ENCODE measurements at places on chromosomes 13 and 19.
A peak's percentile ranks its signal among the peaks of the same experiment; 100 is the strongest.

- DNase-seq = no peak
Observed at GRCh38 chr13:109100705-109101304, 471.4 kb downstream of the MYO16 start.

GRCh38 chr13:46751811-46752635, 44.9 kb downstream of the ESD start:
- DNase-seq = peak; percentile 19

DNA sequence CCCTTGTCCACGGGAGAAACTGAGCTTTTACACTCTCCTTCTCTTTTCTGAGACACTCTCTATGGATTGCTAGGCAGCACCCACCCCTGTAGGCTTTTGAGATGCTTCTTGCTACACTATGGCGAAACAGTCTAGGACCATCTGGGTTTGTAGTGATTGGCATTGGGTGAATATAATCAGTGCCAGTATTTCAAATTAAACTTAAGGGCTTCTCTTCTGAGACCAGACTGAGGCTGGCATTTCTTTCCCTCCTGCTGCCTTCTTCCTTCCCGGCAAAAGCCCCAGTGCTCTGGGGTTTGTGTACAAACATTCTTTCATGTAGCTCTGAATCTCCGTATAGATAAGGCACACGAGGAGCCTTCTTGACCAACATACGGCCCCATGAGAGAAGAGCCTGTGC, 276.7 kb downstream of the SLC7A1 start:
- DNase-seq = no peak

- DNase-seq = no peak
Observed at GRCh38 chr19:45569619-45570421, 14.8 kb downstream of the OPA3 start.

DNA sequence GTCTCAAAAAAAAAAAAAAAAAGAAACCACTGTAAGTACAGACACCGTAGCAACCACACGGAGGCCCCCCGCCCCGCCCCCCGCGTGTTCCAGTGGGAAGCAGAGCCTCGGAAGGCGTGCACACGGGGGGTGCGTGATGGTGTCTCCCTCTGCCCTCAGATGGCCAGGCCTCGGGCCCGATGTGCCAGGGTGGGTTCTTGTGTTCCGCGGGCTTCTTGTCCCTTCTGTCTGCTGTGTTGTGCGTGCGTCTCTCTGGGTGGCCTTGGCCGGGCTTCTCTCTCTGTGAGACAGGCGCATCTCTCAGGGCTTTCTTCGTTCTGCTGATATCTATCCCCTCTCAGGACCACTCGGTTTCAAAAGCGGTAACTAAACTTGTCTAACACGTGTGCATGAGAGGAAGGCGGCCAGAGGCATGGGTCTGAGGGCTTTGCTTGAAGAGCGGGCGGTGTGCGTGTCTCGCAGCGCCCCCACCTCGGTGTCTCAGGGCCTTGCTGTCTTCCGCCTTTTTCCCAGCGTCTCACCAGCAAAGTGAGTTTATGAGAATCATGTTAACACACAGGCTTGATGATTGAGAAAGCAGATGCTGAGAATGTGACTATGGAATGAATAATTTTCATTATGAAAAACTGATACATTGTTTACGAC, 12.6 kb downstream of the ATP11A start:
- DNase-seq = no peak

GRCh38 chr13:114080739-114081561, 51.5 kb downstream of the RASA3 start:
- DNase-seq = no peak

DNA sequence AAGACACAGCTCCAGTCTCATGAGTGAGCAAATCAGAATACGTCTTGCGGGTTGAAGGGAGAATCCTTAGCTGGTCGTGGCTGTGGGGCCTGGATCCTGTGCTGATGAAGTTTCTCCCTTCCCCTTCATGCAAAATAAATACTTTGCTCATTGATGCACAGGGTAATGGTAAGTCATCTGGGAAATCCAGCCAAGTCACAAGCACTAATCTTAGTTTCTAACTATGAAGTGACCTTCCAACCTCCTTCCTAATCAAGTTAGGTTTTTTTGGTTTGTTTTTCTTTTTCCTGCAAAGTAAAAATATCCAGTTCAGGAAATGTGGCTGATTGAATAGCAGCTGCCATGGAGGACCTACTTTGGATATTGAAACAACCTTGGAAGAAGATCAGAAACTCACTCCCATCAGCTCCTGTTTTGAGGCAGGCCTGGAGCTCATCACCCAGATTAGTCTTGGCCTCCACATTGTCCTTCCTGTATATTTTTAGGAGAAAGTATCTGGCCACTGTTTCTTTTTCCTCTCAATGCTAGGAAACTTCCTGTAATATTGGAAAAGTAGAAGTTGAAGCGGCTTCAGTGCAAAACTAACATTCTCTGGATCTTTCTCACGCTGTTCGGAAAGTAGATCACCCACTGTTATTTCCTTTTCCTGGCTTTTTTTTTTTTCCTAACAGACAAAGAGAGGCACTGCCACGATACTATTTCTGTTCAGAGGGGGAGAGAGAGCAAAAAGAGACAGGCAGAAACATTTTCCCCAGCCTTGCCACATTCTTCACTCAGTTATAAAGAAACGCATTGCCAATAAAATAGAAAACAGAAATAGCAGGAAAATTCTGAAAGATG, 12.3 kb upstream of the ARL11 start:
- no peak for DNase-seq

Measured in AG04449 (cell line).